DMS79 treated with DMSO at 0.1 percent for 48 hours (cell line): ENCODE measurements at places on chromosomes 7 and 10.

DNA sequence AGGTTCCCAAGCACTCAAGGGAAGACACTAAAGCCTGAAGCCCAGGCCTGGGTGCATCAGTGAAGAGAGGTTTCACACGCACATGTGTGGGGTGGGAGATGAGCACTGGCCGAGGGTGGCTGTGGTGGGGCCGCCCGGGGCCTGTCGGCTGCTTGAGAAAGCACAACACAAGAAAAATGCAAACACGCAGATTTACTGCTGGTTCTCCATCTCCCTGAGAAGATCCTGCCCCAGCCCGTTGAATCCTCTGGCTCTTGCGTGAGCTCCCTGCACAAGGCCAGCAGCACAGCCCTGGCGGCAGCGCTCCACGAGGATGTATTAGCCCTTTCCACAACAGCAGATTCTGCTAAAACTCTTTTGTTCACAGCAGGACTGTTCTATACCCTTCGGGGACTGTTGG lies 6.2 kb downstream of the ZNF511 start:
- no peak for DNase-seq

GRCh38 chr7:133562621-133563020 lies 309.7 kb downstream of the EXOC4 start:
- DNase-seq, result no peak

- DNase-seq, result no peak
Measured at GRCh38 chr10:103648636-103649532, 155.4 kb downstream of the NEURL1 start.

- no peak for DNase-seq
Measured at GRCh38 chr7:100173806-100174495, 3.2 kb downstream of the GPC2 start.

GRCh38 chr7:2649991-2650390 lies 18.2 kb downstream of the TTYH3 start:
- no peak for DNase-seq

DNA sequence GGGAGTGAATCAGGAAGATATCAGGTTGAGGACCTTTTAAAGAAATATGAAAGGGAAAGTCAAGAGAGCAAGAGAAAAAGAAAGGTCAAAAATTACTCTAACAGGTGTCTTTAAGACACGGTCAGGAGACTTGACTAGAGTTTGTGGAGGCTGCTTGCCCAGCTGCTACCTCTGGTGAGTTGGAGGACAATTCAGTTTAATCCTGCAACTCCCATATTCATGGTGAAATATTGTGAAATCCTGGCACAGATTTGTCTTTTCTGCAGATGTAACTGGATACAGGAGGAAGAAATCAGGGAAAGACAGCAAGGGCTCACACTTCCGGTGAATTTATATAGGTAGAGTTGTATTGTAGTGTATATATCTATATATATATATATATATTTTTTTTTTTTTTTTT lies 93.5 kb downstream of the AKAP9 start:
- no peak for DNase-seq

DNA sequence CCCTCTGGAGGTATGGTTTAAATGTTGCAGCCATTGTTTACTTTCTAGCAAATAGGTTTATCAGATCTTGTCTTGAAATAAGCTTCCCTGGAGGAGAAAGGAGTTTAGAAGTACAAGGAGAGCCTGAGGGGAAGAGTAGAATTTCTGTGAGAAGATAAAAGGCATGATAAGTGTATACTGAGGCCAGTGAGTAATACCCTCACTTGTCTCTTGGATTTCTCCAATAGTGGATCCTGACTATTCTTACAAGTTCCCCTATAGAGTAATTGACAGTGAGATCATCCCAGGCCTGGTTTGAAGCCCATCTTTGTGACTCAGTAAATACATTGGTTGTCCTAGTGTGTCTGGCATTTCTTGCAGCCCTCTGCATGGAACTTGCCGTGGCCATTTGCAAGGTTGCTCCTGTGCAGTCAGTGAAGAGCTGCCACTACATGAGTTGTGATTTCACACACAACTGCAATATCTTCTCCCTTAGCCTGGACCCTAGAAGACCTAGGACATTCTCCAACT lies 41.6 kb downstream of the CHN2 start:
- no peak for DNase-seq

GRCh38 chr10:131697476-131698128 lies 203.2 kb upstream of the PPP2R2D start:
- no peak for DNase-seq

DNA sequence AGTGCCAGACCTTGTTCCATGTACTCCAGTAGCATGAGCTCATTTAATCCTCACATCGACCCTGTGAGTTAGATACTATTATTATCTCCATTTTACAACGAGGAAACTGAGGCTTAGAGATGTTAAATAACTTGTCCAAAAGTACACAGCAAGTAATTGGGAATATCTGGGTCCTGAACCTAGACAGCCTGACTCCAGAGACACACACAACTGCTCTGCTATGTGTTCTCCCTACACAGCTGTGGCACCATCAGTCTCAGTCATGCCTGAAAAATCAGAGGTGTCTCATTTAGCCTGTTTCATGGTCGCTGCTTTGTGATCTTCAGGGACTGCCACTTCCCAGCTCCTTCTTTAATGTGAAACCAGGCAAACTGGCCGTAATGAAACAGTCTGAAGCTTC lies 56.5 kb downstream of the COL1A2 start:
- no peak for DNase-seq

GRCh38 chr10:45136256-45136655 lies 135.5 kb downstream of the ZNF22 start:
- no peak for DNase-seq

- DNase-seq, result no peak
Measured at GRCh38 chr7:90582164-90582563, 14.0 kb upstream of the CDK14 start.

DNA sequence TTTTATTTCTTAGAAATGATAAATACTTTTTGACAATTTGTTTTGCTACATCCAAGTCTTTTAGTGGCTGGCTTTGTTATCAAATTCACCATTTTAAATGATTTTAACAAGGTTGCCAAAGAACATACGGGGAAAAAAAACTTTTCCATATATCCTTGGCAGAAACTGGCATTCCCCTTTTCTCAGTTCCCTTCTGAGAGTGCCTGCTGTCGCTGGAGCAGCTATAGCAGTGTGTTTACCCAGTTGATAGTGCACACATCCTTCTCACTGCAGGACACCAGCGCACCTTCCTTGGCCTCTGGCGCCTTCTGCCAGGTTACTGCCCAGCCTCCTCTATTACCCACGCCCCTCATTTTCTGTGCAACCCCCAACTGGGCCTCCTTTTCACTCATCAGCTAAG lies 94.1 kb downstream of the ALOX5 start:
- no peak for DNase-seq

GRCh38 chr7:5692112-5692844 lies 89.2 kb downstream of the RNF216 start:
- DNase-seq, result no peak

DNA sequence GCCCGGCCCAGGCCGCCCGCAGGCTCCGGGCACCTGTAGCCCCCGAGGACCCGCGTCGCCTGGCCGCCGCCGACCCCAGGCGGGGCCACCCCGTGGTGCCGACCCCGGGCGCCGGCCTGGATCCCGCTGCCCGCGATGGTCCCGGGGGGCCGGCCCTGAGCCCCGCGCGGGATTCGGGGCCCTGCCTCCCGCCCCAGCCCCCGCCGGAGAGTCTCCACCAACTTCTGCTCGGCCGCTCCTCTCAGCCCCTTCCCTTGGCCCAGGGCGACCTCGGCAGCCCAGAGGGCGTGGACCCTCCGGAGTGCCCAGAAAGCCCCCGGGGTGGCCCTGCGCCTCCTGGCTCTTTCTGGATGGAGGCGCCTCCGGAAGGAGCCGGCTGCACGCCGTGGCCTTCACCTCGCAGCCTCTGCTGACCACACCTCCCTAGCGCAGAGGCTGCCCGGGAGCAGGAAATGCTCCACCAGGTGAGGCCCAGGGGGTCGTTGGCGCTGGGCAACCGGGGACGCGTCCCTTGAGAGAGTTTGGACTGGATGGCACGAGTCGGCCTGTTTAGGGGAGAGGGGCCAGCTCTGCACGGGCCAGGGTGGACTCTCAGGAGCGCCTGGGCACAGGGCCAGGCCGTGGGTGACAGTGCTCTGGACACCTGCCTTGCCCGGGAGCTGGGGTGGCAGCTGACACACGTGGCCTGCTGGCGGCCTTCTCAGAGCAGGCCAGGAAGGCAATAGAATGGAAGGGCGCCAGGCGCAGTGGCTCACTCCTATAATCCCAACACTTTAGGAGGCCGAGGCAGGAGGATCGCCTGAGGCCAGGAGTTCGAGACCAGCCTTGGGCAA lies 529 bp downstream of the ZNF853 start:
- DNase-seq, result no peak

- DNase-seq, result no peak
Measured at GRCh38 chr10:4826792-4827324, 851 bp downstream of the AKR1E2 start.

DNA sequence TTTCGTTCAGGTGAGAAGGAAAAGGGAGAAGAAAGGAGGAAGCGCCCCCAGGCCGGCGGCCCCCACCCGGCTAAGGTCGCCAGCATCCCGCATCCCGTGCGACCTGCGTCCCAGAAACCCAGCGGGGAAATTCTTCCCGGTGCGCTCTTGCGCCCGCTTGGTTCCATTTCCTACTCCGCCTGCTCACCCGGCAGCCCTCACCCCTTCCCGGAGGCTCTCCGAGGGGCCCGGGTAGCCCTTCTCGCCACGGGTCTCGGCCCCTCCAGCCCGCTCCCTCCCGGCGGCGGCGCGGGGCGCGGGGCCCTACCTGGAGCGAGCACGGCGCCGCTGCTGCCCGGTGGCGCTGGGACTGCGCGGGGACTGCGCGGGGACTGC lies at the start of gene PRKCQ:
TSS of gene PRKCQ (minus strand) at position 373 of the 375 bp plus-strand sequence. CDS start 65,141 bp downstream, outside the sequence.
- DNase-seq, result peak; percentile 0

DNA sequence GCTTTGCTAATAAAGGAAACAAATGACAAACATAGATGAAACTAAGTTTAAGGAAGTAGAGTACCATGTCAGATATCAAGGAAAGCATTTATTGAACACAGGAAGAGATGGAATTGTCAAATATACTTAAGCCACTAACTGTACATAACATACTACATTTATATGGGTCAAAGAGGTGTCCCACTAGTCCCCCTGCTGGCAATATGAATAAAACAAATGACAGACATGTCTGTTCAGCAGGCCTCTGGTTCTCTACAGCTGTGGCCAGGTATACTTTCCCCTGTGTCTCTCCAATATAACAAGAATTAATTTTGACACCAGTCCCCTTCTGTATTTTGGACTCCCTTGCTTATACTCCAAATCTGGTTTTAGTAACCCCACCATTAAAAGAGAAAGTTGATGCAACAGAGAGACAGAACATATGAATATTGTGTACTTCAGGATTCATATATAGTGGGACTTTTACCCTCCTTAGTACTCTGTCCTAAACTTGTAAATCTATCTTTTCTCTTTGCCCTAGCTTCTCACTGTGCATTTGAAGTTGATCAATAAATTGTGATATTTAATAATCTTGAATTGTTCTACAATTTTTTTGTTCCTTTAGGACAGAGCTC lies 42.9 kb downstream of the CD36 start:
- DNase-seq, result no peak

DNA sequence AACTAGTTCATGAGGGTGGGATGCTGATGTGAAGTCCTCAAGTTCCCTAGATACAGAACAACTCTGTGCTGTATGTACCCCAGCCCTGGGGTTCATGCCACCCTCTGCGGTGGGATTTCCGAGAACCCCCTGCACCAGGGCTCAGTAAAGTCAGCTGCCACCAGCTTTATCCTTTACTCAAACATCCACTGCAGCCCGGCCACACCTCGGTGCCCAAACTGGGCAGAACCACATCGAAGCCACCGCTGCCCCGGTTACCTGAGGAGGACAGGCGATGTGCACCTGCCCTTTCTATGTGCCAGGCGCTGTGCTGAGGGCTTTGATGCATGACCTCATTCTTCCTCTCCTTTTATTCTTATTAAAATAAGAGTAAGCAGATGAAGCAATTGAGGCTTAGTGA lies 9.9 kb upstream of the CALML5 start:
- no peak for DNase-seq

GRCh38 chr7:127632276-127632910 lies 14.5 kb upstream of the PAX4 start:
- no peak for DNase-seq

DNA sequence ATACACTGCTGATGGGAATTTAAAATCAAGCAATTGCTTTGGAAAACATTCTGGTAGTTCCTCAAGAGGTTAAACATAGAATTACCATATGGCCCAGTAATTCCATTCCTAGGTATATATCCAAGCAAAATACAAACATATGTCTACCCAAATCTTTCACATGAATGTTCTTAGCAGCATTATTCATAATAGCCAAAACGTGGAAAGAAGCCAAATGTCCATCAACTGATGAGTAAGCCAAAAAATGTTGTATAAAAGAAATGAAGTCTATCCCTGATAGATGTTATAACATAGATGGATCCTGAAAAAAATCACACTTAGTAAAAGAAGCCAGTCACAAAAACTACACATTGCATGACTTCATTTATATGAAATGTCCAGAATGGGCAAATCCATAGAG lies 893.0 kb downstream of the SORCS3 start:
- DNase-seq, result no peak

- no peak for DNase-seq
Measured at GRCh38 chr10:92681306-92681834, 8.4 kb upstream of the HHEX start.

- DNase-seq, result no peak
Measured at GRCh38 chr7:81248420-81248819, 329.6 kb upstream of the SEMA3C start.

GRCh38 chr10:76305930-76306615 lies 874.6 kb downstream of the LRMDA start:
- no peak for DNase-seq

- DNase-seq, result no peak
Measured at GRCh38 chr10:49096890-49097445, 18.4 kb downstream of the VSTM4 start.

- DNase-seq, result peak; percentile 23
Measured at GRCh38 chr7:81886211-81886764, 116.4 kb upstream of the HGF start.

GRCh38 chr7:87448388-87448787 lies 27.1 kb downstream of the ABCB4 start:
- DNase-seq, result no peak

- no peak for DNase-seq
Measured at GRCh38 chr10:12186323-12186722, 9.4 kb downstream of the NUDT5 start.

- peak; percentile 34 for DNase-seq
Measured at GRCh38 chr7:50779427-50779826, 3.3 kb downstream of the GRB10 start.

- no peak for DNase-seq
Measured at GRCh38 chr10:3886191-3886590, 101.2 kb upstream of the KLF6 start.

GRCh38 chr7:134875867-134876266 lies 96.4 kb downstream of the CALD1 start:
- no peak for DNase-seq

DNA sequence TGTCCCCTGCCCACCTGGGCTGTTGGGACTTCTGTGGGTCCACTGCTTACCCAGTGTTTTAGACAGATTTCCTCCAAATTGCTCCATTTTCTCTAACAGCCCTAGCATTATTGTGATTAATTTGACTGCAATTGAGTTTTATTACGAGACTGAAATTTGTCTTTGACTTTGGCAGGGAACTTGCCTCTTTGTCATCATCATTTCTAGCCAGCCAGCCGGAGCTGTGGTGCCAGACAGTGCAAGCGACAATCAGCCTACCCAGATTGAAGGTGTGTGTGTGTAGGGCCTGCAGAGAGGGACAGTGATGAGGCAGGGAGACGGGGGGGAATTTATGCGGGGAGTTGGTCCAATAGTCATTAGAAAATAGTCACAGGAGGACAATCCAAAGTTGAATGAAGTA lies 743.0 kb downstream of the NRG3 start:
- DNase-seq, result no peak
